ENCODE measurements at places on chromosomes 13 and 19.

DNA sequence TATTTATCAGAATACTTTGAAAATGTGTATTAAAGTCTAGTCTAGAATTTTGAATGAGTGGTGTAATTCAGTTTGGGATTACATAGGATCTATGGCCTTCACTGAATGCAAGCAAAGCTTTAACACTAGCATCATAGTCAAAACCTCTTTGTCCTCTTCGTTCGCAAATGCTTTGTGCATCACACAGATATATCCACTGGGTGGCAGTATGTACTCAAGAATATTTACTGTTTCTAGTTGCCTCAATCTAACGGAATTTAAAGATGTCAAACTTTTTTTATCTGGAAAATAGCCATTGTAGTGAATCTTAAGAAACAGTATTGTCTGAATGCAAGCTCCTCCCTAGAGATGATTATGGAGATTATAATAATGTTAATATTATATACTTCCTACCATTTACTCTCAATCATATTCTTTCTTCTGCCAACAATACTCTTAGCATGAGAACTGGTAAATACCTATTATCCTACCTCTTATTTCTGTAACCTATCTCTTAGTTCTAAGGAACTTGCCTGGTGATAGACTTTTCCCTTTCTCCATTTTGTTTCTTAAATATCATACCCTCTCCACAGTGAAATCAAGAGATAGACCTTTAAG lies 25.8 kb downstream of the LACC1 start:
- peak; percentile 18 for DNase-seq

DNA sequence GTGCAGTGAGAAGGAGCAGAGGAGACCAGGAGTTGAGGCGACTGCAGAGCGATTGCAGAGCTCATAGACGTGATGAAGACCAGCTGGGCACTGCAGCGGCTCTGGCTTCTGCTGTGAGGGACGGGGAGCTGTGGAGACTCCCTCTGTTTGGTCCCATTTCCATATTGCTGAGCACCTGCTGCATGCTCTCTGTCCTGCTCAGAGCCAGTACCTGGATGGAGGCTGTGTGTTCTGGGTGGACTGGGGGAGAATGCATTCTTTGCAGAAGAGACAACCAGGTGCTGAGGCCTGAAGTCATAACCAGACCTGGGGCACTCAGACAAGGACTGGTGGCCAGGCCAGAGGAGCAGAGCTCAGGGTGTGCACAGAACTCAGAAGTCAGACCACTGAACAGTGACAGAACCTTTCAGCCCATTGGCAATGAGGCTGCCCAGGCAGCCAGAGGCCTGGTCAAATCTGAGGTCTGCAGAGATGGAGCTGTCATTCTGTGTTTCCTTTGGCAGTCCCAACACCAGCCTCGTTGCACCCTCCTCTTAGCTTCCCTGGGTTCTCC lies 1.3 kb upstream of the A1BG start:
- DNase-seq: no peak

GRCh38 chr13:49064476-49064875 lies 88.8 kb downstream of the FNDC3A start:
- DNase-seq: no peak

DNA sequence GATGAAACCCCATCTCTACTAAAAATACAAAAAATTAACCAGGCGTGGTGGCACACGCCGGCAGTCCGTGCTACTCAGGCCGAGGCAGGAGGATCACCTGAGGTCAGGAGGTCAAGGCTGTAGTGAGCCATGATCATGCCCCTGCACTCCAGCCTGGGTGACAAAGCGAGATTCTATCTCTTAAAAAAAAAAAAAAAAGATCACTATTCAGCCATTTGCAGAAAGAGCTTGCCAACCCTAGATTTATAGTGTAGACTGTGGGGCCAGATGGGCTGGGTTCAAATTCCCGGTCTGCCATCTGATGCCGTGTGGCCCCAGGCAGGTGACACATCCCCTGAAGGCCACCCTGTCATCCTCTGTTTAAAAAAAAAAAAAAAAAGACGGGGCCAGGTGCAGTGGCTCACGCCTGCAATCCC lies 28.9 kb downstream of the SMIM24 start:
- no peak for DNase-seq

GRCh38 chr13:79998381-79998880 lies 342.5 kb downstream of the SPRY2 start:
- DNase-seq: no peak

DNA sequence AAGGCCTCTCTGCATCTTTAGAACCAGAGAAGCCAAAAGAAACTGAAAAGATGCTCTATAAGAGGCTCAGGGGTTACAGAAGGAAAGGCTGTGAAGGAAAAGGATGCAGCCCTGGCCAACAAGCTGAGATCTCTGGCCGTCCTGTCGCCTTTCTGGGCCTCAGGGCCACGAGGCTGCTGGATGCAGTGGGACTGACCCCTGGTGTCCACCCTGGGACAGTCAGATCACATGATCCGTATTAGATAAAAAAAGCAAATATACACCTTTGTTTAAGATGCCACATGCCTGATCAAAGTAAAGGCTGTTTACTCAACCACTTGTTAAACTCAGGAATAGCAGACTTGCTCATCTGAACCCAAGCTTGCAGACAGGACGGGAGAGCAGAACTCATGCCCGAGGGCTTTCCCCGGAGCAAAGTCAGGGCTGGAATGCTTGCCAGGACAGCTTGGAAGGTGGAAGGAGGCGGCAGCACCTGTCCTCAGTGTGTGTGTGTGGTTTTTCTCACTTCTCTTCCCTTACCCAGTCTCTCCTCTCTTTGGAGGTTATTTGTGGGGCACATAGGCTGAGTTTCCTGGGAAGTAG lies 206.5 kb upstream of the TSHZ3 start:
- no peak for DNase-seq

- no peak for DNase-seq
Observed at GRCh38 chr19:11194656-11195558, 2.4 kb downstream of the KANK2 start.

DNA sequence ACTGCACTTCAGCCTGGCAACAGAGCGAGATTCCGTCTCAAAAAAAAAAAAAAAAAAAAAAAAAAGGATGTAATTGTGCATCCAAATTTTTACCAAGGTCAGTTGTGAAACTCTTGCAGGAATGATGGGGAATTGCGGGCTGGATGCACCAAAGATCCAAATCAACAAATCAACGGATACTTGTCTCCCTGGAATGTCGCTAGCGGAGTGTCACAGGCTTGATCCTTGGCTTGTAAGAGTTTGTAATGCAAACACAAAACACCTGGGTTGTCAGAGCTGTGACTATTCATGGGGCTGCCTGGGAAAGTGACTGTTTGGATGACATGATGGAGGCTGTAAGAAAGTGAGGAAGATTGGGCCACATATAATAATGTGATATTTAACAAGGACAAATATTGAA lies 4.2 kb downstream of the KANK3 start:
- no peak for DNase-seq

DNA sequence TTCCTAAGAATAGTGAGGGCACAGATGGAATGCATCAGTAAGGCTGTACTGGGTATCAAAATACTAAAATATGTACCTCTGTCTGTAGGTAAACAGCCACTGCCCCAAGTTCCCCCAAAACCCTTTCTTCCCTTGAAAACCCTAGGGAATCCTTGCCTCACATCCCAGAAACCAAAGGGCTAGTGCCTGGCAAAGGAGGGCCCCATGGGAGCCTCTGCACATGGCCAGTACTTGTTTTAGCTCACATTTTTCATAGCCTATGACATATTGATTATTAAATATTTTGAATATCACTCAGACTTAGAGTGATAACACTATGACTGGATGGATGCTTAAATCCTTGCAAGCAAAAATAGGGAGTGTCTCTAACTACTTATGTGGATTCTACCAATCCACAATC lies 237.1 kb downstream of the LHFPL6 start:
- DNase-seq: no peak

DNA sequence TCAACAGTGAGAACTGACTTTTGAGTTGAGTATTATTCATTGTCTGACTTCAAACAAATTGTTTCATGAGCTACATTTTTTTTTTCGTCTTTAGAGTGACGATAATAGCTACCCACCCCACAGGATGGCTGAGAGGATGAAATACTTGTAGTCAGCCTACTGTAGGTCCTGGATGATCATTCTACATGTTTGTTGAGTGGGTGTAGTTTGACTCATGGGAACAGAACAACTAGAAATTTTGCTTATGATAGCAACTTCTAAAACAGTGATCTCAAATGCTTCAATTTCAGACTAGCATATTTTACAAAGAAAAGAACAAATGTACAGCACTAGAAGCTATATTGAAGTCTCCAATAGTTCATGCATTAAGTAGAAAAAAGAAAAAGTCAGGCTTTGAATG lies 651.8 kb downstream of the PCDH9 start:
- no peak for DNase-seq

DNA sequence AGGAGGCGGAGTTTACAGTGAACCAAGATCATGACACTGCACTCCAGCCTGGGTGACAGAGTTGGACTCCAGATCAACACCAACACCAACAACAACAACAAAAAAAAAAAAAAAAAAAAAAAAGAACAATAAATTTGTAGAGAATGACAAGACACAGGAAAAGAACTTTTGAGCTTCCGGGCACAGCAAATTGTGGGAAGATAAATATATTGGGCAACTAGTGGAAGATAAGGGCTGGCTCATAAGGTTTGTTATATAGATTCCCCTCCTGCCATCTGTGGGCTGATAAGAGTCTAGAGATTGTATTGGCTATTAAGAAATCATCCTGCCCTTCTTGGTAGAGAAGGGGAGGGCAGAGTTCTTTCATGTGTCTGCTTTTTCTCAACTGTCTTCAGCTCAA lies 33.1 kb upstream of the CYP2S1 start:
- DNase-seq: no peak

DNA sequence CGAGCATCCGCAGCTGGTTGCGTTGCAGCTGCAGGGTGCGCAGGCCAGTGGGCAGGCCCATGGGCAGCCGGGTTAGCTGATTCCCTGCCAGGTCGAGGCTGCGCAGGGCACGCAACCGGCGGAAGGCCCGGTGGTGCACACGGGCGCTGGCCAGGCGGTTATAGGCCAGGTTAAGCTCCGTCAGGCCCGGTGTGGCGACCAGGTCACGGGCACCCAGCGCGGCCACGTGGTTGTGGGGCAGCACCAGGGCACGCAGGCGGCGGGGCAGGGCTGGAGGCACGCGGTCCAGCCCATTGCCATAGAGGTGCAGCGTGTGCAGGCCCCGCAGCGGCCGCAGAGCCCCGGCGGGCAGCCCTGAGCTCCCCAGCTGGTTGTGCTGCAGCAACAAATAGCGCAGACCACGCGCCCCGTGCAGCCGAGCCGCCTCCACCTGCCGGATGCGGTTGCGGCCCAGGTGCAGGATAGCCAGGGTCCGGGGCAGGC lies 5.3 kb downstream of the PODNL1 start:
- DNase-seq: no peak

DNA sequence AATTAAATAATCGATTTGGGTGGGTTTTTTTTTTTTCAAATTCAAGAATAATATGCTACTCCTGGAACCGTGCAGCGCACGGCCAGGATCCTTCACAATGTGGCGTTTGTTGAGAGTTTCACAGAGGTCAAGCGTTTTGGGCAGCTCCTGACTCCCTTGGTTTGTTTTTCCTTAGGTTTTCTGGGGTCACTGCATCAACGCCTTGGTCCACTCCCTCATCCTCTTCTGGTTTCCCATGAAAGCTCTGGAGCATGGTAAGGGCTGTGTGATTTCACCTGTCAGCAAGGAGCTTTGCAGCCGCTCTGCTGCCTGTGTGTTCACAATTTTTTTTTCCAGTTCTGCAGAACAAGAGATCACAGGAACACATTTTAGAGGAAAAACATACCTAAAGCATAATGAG lies 212.4 kb downstream of the SHISA2 start:
- DNase-seq: no peak

DNA sequence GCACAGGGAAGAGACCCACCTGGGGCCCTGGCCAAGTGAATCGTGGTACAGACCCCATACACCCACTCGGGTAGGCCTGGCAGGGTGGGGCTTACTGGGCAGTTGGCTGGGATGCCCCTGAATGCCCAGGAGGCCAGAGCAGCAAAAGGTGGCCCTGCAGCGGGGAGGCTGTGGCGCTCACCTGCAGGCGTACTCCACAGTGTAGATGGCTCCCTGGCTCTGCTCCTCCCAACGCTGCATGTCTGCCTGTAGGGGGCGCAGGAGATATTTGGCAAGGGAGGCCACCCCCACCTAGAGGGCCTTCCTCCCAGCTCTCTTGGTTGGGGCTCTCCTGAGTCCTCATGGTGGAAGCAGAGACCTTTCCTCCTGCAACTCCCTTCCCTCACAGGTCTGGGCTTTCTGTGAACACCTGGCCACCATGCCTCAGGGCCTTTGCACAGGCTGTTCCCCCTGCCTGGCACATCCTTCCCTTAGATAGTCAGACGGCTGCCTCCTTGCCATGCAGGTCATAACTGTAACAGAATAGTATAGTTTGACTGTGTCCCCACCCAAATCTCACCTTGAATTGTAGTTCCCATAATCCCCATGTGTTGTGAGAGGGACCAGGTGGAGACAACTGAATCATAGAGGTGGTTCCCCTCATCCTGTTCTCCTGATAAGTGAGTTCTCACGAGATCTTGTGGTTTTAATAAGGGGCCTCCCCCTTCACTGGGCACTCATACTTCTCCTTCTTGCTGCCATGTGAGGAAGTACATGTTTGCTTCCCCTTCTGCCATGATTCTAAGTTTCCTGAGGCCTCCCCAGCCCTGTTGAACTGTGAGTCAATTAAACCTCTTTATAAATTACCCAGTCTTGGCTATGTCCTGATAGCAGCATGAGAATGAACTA lies 5.9 kb downstream of the BORCS8 start:
- DNase-seq: no peak

DNA sequence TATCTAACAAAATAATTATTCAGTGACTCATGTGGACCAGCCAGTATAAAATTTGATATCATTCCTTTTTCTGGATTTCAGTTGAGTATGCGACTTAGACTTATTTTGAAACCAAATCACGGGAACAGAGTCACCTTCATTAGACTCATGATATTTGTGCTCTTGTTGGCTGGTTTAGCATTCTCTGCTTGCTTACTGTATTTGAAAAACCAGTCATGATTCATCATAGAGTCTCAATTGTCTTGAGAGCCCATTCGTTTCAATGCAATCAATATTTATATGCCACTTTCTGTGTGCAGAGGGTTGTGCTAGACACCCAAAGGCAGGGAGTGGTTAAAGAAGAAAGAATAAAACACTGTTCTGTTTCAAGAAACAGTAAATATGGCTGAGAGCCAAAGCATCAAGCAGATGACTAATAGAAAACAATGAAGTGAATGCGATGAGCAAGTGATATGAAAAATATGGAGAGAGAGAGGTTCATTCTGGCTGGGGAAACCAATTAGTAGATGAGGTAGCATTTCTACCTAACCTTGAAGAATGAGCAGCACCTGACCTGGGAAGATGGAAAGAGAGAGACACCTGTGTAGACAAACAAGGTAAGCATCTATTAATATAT lies 99.6 kb upstream of the MBNL2 start:
- DNase-seq: peak; percentile 30

GRCh38 chr19:1026783-1027649 lies 608 bp downstream of the CNN2 start:
- DNase-seq: no peak

DNA sequence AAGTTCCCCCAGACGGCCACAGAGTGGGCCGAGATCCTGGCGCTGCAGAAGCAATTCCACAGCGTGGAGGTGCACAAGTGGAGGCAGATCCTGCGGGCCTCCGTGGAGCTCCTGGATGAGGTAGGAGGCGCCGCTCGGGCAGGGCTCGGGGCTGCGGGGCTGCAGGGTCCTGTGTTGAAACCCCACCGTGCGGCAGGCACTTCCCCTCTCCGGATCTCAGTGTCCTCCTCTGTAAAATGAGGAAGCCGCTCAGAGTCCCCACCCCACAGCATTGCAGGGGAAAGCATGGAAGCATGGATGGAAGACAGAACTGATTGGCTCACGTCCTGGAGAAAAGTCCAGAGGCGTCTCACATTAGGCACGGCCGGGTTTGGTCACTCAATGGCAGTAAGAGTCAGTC lies 6.8 kb upstream of the SCN1B start:
- DNase-seq: no peak

GRCh38 chr13:105441051-105441750 lies 1094.3 kb downstream of the EFNB2 start:
- no peak for DNase-seq

All from HS-5 (cell line).